EH (cell line): ENCODE measurements at places on chromosomes 1 and 21.

- peak; percentile 47 for DNase-seq
Measured at GRCh38 chr21:34715985-34716596, 47.3 kb downstream of the CLIC6 start.

DNA sequence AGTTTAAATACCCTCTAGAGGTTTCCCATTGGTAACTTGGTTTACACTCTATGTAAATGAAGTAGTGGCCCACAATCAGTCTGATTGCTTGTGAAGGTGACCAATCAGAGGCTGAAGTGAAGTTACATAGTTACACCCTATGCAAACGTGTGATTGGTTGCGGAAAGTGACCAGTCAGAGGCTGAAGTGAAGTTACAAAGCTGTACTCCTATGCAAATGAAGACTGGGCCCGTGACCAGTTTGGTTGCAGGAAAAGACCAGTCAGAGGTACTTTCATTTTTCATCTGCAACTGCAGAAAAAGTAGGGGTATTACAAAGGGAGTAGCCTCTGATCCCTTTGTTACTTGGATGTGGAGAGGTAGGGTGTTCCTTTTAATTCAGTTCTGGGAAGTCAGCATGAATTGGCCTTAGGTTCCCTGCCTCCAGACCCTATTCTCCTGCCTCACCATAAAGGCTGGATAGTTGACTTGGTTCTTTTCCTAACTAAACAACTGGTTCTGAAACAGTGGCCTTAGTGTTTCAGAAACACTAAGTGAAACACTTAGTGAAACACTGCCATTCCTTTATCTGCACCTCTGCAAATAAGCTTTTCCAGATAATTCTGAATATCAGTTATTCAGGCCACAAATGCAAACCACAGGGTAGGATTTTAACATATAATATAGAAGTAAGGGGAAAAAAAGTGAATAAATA is 39.3 kb downstream of the MAGI3 start:
- DNase-seq: peak; percentile 10

DNA sequence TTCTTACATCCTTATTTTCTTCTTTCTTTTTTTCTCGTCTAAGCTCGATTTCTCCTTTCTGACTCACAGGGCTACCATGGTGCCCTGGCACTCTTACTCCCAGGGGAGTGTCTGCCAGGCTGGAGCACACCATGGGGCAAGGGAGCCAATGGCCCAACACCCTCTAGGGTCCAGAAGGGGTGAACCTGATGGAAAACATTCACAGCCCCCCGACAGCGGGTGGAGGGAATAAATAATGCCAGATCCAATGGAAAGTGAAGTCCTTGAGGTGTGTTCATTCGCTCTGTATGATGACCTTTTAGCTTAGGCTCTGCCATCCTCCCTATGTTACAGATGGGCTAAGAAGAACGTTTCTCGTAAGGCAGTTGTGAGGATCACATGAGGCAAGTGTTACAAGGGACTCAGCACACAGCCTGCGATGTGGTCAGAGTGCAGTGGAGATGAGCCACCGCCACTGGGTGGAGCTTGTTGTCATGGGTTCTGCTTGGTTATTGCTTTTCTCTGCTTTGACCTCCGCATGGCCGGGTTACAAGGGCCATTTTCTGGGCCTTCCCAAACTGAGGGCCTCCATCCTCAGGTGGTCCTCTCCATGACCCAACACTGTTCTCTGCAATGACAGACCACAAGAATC is 3.5 kb upstream of the FCMR start:
- DNase-seq: no peak

DNA sequence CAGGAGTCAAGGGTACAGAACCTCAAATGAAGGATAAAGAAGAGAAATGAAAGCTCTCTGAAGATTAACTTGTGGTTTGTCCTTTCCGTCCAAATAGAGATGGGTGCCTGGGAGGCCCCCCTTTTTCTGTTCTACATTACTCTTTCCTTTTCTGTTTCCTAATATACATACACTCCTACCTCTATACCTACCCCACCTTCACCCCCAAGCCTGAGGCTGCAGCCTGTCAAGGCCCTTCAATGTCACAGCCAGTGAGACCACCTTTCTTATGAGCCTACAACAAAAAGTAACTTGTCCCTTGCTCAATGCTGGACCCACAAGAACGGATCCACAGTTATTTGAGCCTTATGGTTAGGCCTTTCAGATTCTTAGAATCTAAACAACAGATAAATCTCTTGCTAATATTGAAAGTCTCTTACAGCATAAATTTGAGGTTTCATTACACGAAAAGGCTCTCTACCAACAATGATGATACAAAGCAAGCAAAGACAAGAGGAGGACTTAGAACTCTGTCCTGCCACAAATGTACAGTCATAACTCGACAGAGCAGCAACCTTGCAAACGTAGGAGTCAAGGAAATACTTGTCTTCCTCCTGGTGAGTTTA is 4.1 kb upstream of the TRAF3IP3 start:
- DNase-seq: no peak

DNA sequence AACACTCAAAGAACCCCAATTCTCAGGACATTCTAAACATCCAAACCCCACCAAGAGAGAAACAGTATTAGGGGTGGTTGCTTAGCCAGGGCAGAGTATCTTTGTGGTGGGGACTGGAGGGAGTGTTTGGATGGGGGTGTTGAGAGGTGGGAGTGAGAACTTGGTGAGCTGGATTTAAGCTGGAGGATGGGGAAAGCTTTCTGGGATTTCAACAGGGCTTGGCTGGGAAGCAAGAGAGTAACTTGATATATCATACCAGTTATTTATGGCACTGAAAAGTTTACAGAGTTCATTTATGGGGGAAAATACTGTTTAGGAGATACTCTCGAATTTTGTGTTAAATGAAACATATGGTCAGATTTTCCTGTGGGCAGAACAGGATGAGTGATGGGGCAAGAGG is 6.8 kb upstream of the CNIH3 start:
- DNase-seq: no peak

- DNase-seq: no peak
Measured at GRCh38 chr1:188402986-188403385, 1574.2 kb downstream of the PLA2G4A start.

GRCh38 chr1:194830387-194830786 is 1644.0 kb upstream of the B3GALT2 start:
- no peak for DNase-seq

DNA sequence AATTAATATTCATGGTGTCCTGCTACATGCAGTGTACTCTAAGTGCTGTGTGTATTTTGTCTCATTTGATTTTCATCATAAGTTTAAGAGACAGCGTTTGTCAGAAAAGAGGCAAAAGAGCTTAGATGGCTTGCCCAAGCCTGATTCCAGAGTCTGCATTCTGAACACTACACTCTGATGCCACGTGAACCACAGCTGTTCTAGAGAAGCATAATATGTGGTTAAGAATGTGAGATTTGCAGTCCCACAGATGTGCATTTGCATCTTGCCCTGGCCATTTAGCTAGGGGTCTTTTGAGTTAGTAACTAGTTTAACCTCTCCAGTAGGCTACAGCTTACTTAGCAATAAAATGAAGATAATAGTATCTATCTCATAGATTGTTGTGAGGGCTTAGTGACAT is 9.2 kb upstream of the GADD45A start:
- no peak for DNase-seq

- peak; percentile 32 for DNase-seq
Measured at GRCh38 chr1:172083191-172083590, 241.9 kb downstream of the DNM3 start.

DNA sequence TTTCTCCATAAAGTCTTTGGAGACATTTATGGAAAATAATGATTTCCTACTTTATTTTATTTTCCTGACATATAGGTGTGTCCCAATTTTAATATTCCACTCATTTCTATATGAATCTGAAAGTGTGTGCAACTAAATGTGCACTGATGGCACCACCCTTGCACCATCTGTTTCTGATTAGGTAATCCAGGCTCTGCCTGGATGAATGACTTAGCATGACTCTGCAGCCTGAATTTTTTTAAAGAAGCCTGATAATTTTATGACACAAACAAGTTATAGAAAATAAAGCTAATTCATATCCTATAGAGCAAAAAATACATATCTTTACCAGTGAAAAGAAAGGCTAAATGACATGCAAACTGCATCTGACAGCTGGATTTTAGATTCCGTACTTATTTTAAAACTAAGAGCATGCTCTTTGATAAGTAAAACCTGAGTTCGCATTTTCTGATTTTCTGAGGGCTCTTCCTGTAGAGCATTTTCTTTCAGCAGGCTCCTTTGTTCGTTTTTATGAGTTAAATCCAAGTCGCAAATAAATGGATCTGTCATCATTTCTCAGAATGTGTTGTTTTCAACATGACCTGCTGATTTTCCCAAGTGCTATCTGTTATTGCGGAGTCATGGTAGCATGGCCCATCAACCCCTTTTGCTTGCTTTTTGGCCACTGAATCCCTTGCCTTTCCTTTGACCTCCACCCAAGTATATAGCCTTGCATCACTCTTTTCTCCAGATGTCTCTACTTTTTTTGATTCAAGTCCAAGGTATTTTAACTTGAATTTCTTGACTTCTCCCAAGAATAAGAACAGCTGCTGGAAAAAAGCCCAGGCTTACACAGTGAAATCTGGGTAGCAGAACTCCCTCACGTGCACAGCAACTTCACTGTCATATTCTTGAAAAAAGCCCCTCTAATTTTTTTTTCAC is 52.8 kb upstream of the LYPLAL1 start:
- peak; percentile 87 for DNase-seq

GRCh38 chr1:202576816-202577215 is 133.4 kb downstream of the SYT2 start:
- peak; percentile 94 for DNase-seq

DNA sequence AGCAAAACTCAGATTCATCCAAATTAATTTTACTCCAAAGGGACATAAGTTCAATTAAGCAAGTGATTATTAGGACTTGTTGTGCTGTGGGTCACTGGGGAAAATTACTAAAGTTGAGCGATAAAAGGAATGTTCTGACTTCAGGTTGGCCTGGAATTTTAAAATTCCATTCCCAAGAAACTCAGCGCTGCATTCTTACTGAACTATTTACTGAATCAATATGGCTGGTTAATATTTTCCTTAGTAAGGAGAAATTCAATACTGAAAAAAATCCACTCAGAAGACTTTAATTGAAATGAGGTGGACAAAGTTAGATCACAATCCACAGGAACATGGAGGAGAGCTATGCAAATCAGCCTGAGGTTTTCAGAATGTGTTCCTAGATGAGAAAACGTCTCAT is 578.9 kb upstream of the NR5A2 start:
- DNase-seq: no peak

- DNase-seq: no peak
Measured at GRCh38 chr1:51285055-51285454, 45.3 kb downstream of the TTC39A start.

GRCh38 chr1:174768516-174768915 is 231.2 kb upstream of the CACYBP start:
- no peak for DNase-seq

- no peak for DNase-seq
Measured at GRCh38 chr21:24025101-24025500, 1582.2 kb downstream of the MRPL39 start.

GRCh38 chr1:115790846-115791245 is 22.3 kb upstream of the CASQ2 start:
- DNase-seq: no peak

DNA sequence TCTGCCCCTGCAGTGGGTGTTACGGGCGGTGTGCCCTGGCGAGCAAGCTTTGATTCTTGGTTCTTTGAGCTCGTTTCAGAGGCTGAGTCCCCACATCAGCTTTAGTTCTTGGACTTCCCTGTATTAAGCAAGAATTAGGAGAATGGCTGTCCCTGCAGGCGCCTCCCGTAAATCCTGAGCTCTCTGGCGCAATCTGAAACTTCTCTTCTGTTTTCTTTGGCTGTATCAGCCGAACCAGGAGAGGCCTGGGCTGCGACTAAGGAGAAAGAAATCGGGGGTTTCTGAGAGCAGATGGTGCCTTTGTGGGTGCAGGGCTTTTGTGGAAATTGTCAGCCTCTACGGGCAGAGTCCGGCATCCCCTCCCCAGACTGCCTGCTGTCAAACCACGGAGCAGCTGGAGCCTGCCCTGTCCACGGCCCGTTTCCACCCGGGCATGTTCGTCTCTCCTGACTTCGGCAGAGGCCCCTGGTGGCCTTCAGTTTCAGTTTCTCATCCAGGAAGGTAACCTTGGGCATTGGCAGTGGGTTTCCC is 17.9 kb downstream of the CSTB start:
- peak; percentile 61 for DNase-seq

- DNase-seq: no peak
Measured at GRCh38 chr1:231518485-231519034, 9.9 kb upstream of the TSNAX start.

DNA sequence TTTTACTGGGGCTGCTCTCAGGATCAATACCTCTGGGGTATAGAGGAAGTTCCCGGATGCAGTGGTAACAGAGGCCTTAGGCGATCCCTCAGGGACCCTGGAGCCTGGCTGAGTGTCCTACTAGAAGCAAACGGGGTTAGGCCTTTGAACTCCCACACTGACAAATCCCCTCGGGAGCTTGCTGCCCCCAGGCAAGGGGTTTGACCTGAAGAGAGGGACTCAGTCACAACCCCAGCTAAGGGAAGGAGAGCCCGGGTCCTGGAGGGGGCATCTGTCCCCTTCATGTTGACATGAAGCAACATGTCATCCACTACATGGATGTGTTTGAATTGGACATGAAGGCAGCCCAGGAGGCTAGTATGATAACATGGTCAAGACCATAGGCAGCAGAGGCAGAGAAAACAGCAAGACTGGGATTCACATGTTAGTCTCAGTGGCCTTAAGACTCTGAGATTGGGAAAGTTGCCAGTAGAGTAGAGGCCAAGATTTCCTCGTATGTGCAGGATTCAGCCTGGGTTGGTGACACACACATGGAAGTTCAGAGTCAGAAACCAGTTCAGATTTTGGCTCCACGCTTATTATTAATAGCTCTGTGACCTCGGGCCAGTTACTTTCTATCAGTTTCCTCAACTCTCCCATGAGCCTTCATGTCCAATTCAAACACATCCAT is 101.5 kb downstream of the KCNN3 start:
- DNase-seq: no peak

DNA sequence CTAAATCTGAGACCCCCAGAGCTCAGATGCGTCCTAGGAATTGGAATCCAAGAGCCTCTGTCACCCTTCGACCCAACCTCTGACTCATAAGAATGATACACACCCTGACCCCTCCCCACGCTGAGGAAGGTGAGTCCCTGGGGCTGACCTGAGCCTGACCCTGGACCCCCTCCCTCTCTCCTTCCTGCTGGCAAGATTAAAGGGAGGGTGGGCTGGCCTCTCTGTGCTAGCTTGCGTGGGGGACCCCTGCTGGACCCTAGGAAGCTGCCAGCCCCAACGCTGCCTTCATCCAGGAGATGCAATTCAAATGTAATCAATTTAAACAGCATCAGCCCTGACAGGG is 627 bp downstream of the PLEKHA6 start:
- DNase-seq: no peak
